ENCODE measurements at places on chromosomes 5 and 9.
A peak's percentile ranks its signal among the peaks of the same experiment; 100 is the strongest.

- no peak for DNase-seq
Measured at GRCh38 chr9:124593200-124593599, 86.0 kb upstream of the NR5A1 start.

DNA sequence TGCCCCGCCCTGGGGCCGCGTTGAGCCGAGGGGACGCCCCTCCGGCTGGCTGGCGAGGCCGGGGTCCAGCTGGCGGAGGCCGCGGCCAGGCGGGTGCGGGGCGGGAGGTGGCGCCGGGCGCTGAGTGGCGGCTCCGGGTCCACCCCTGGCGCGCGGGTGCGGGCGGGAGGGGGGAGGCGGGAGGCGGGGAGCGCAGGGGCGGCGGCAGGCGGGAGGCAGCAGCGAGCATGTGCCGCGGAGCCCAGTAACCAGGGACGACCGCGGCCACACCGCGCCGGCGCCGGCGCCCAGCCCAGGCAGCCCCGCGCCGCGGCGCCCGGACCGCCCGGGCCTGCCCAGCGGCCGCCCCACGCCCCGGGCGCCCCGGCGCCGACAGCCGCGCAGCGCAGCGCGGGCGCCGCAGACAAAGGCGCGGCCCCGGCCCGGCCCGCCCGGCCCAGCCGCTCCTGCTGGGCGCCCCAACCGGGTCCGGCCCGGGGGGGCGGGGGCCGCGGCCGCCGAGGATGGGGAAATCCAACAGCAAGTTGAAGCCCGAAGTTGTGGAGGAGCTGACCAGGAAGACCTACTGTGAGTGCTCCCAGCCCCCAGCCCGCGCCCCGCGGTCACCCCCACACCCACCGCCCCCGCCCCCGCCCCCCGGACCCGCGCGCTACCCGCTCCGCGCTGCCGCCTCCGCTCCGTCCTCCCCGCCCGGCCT lies at the start of gene NCS1:
Gene NCS1 (plus strand): TSS at position 244 of the 697 bp plus-strand sequence. CDS start 260 bp downstream, at position 504.
- peak; percentile 78 for DNase-seq

- DNase-seq, result no peak
Measured at GRCh38 chr9:99745085-99745484, 76.6 kb upstream of the NR4A3 start.

DNA sequence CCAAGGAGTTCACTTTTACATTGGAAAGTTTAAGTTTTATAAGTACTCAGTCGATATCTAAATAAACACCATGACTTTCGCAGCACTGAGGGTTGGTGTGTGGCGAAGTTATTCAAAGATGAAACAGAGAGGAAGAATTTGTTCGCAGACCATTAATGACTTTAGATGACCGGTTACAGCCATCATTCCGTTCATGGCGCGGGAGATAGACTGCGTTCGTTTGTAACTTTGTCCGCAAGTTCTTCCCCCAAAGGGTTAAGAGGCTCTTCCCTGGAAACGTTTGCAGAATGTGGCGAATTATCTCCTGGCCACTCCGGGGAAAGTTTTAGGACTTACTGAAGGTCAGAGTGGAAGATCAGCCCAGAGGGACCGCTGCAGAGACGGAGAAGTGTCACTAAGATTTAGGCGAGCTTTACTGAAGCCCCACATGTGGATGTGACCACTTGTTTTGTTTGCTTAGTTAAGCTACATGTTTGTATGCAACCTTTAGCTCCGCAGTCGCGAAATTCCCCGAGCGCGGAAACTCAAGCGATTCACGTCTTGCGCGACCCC lies 2.2 kb upstream of the FOXD1 start:
- peak; percentile 60 for DNase-seq

DNA sequence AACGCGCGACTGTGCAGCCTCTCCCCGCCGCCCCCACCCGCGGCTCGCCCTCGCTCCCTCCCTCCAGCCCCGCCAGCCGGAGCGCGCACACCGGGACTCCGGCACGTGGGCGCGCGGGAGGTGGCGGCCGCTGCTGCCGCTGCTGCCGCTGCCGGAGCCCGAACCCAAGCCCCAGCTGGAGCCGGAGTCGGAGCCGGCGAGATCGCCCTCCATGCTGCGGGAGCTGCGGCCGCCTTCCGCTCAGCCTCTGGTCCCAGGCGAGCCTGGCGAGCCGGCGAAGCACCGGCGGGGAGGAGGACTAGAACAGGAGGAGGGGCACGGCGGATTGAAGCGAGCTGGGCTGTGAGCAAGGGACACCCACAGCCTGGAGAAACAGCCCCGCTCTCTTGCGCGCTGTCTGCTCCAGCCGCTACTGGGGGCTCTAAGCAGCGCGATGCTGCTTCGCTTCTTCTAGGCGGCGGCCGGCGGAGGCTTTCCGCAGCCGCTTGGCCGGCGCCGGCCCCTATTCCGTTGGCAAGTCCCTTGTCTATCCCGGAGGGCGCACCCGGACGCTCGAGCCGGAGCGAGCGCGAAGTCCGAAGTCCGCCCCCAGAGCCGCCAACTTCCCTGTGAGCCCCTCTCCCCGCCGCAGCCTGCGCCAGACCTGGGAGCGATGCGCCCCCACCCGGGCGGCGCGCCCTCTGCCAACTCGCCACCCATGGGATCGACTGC lies 598.7 kb upstream of the SGCD start:
- DNase-seq, result peak; percentile 80

DNA sequence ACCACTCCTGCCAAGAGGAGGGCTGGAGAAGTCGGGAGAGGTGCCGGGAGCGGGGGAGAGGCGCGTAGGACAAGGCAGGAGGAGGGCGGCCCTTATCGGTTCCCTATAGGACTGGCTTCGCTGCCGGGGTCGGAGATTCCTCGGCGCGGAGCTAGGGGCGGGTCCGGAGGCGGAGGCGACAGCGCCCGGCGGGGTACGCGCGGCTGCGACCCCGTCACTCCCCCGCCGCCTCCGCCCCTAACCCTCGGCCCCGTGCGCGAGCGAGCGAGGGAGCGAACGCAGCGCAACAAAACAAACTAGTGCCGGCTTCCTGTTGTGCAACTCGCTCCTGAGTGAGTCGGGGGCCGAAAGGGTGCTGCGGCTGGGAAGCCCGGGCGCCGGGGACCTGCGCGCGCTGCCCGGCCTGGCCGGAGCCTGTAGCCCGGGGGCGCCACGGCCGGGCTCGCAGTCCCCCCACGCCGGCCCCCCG lies 2.0 kb downstream of the GLIS3 start:
- DNase-seq, result peak; percentile 78

All from fibroblast of skin of right biceps (primary cell).